Mammary epithelial cell (primary cell): ENCODE measurements at places on chromosomes 11 and 22.

DNA sequence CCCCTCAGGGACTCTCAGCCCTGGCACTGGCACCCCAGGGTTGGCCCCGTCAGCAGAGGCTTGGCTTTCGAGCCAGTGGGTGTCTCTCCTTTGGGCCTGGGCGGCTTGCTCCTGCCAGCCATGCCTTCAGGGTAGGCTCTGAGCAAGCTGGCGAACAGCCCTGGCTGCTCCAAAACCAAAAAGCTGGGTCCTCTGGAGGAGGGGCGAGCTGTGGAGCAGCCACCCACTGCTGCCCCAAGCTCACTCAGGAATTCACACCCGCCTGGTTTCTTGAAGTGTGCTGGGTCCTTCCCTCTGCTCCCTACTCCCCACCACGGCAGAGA lies 6.2 kb downstream of the YDJC start:
- no peak for DNase-seq

DNA sequence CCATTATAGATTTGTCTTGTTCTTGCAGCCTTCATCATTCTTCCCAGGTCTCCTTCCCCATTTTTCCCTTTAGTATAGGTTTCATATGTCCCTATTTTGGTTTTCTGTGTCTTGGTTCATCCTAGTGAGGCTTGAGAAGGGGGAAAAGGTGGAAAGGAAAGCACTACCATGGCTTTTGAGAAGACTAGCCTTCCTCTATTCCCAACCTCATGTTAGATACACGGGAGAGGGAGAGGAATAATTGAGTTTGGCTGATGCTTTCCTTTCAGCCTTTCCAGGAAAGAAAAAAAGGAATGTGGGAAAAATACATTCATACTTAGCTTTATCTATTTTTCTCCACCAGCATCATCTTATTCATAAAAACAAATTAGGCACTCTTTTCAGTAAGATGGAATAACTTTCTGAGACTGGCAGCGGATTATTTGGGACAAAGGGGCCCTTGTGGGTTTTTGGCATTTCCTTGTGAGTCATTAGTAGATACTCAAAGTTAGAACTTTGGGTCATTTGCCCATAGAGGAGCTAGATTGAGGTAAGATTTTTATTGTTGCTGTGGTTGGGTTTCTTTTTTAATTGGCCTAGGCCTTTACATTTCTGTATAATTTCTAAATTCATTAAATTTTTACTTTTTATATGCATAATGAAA lies 23.8 kb downstream of the CAPRIN1 start:
- DNase-seq: peak; percentile 83

- peak; percentile 46 for DNase-seq
These were observed 1.3 kb downstream of the HIRA start for GRCh38 chr22:19429950-19430889.

DNA sequence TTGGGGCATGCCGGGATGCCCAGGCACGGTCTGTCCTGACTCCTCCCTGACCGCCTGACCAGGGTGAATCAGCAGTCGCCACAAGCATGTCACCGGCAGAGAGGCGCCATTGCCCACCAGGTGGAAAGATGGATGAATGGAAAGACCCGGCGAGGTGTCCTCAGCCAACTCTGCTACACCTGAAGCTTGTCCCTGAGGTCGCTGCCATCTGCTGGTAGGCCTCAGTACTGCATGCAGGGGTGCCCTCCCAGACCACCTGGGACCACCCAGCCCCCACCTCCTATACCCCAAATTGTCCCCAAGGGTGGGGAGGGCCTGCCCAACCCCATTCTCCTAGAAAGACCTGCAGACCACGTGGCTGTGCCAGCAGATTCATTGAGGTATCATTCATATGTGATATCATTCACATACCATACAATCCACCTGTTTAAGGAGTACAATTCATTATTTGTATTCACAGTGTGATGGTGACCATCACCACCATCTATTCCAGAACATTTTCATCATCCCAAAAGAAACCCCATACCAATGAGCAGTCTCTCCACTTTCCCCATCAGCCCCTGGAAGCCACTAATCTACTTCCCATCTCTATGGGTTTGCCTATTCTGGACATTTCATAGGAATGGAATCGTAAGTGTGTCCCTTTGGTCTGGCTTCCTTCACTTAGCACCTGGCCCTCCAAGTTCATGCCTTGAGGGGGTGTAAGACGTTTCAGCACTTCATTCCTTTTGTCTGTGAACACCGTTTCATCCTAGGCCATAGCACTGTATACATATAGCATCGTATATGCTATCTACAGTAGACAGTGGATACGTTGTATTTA lies 17.5 kb downstream of the FGF3 start:
- DNase-seq: no peak

GRCh38 chr22:30887453-30887852 lies 81.1 kb downstream of the MORC2 start:
- no peak for DNase-seq

- peak; percentile 33 for DNase-seq
These were observed 152.8 kb upstream of the ZBED5 start for GRCh38 chr11:11010624-11011127.

GRCh38 chr11:93491973-93492372 lies 51.2 kb downstream of the SMCO4 start:
- DNase-seq: no peak

DNA sequence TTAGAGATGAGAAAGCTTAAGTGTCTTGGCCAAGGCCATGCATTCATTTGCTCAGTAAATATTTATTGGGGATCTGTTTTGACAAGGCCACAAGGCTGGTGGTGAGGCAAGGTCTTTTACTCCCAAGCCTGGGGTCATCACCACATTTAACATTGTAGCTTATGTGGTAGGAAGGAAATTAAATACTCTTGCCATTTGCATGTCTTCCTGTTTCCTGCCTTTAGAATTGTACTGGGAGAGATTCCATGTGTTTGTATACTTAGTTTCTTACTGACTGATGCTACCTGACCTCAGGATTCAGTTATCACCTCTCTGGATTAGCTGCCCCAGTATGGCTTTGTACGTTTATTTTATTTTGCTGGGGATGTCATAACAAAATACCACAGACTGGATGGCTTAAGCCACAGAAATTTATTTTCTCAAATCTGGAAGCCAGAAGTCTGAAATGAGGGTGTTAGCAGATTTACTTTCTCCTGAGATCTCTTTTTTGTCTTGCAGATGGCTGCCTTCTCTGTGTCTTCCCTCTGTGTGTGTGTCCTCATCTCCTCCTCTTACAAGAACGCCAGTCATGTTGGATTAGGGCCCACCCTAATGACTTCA lies 44.8 kb downstream of the SPECC1L start:
- no peak for DNase-seq

GRCh38 chr22:30045494-30045887 lies 34.8 kb upstream of the HORMAD2 start:
- DNase-seq: no peak

- DNase-seq: no peak
These were observed 306.9 kb downstream of the JRKL start for GRCh38 chr11:96696731-96697130.

DNA sequence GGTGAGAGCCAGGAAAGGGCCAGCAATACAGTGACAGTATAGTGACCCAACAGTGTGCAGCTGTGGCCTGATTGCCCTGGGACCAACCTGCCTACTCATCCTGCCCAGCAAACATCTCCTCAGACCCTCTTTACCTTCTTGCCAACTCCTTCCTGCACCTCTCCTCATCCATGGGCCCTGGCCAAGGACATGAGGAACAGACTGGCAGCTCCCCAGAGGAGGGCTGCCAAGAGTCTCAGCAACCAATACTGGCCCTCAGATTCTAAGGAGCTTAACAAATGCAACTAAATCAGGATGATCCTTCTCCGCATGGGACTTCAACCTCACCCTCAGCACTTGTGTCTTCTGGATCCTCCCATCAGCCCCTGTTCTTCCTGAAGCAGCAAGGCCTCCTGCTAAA lies 77.0 kb downstream of the RPL27A start:
- no peak for DNase-seq

DNA sequence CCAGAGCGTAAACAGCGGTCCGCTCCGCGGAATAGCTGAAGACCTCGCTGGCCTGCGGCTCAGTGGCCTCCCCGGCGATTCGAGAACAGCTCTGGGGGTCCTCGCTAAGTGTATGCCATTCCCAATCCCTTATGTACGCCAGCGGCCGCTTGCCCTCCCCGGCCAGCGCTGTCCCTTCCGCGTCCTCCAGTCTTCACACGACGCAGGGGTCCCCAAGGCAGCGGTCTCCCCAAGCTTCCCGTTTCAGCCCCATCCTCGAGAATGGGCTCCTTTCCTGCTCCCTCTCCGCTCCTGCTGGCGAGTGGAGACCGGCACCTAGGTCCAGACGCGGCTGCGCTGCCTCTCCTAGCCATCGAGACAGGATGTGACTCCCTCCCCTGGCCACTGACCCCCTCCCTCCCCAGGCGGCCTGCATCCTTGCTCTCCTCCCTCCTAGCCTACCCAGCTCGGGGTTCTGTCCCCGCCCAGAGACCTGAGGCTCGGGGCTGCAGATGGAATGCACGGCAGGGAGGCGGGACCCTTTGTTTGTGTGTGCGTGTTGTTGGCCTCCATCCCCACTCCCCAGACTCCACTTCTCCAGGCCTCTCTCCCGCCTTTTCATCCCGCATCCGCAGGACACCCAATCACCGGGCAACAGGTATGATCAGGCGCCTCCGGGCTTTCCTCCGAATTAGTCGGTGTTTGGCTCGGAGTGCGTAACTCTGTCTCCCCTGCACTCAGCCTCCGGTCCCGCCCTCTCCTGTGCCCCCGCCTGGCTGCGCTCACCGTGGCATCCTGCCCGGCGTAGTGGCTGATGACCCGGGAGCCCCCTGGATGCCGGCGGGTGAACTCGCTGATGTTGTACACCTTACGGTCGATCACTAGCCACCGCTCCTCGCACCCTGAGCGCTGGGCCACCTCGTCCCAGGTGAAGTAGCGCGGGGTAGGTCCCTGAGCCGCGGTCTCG lies 740 bp downstream of the FADS1 start:
- DNase-seq: peak; percentile 83

GRCh38 chr11:13261591-13262061 lies 16.0 kb upstream of the BMAL1 start:
- DNase-seq: peak; percentile 89

GRCh38 chr11:66408488-66409214 lies 12.2 kb upstream of the NPAS4 start:
- DNase-seq: peak; percentile 76
